ENCODE measurements at places on chromosomes 7 and 10.

DNA sequence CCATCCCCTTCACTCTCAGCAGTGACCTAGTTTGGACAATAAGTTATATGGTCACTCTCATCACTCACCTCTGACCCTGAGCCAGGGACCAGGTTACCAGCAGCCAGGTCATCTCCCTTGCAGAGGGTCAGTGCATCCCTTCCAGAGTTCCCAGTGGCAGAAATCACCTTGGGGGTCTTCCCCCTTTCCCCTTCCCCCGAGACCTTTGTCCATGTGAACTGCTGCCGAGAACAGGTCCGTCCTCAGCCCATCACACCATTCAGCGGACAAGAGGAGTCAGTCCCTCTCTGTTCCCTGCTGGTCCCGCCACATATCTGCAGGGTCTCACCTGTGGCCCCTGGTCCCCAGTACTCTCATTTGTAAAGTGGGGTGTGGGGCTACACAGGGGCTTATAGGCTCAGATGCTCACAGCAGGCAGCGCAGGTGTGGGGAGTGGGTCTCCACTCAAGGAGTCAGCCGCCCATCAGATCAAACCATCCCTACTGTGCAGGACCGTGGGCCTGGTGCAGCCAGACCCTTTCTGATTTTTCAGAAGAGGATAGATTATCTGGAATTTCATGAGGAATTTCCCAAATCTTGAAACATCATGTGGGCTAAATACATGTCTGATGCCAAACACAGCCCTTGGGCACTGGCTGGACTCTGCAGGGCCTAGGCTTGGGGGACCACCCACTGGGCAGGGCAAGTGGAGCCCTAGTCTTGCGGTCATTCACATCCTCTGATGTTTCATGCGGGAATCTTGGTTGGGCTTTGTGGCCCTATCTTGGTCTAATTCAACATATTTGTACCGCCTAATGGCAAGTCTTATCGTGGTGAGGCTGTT lies 6.5 kb downstream of the DEPP1 start:
- no peak for DNase-seq

DNA sequence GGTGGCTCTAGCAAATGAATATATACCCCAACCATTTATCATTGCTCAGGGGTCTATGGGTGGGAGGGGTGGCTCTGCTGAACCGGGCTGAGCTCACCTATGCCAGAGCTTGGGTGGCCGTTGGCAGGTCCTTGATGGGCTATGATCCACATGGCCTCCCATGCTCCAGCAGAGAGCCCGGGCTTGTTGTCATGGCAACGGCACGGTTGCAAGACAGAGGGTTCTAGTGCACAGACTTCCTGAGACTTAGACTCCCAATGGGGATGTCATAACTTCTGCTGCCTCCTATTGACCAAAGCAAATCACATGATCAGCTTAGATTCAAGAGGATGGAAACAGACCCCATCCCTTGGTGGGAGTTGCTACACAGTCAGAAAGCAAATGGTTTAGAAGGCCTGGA lies 36.4 kb upstream of the CARD11 start:
- DNase-seq: no peak

DNA sequence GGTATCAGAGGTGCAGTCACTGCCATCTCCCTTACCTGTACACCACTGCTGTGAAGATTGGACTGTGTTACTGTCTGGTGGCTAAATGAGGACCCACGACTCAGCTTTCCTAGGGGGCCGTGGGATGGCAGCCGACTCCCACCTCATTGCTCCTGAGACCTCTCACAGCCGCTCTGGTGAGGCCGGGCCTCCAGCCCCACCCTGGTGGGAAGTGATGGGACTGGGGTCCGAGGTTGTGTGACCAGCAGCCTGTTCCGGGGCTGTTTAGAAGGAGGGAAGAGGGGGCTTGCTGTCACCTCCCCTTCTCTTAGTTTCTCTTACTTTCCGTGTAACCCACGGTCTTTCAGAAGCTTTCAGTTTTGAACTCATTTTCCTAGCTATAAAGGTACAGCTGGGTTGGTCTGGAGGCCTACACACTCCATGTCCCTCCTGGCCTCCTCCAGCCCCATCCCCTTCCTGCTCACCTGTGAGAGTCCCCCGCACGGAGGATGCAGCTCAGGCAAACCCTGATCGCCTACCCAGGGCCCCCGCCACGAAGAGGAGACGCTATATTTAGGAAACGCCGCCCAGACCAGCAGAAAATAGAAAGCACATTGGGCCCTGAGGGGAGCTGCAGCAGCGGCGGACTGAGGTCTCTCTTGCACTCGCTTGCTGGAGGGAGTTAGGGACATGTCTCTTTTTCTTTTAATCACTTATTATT lies 4.6 kb downstream of the EMX2 start:
- no peak for DNase-seq

GRCh38 chr10:71589617-71590551 lies 129.7 kb downstream of the C10orf105 start:
- no peak for DNase-seq

DNA sequence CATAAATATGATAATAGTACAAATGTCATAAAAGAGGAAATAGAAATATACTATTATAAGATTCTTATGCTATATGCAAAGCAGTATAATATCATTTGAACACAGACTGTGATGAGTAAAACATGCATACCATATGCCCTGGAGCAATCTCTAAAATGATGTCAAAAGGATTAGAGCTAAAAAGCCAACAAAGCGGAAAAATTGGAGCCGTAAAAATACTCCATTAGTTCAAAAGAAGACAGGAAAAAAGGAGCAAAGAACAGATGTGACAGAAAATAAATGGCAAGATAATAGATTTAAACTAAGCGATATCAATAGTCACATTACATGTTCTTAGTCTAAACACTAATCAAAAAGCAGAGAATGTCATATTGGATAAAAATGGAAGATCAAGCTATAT lies 191.0 kb upstream of the PLPP4 start:
- DNase-seq: no peak

DNA sequence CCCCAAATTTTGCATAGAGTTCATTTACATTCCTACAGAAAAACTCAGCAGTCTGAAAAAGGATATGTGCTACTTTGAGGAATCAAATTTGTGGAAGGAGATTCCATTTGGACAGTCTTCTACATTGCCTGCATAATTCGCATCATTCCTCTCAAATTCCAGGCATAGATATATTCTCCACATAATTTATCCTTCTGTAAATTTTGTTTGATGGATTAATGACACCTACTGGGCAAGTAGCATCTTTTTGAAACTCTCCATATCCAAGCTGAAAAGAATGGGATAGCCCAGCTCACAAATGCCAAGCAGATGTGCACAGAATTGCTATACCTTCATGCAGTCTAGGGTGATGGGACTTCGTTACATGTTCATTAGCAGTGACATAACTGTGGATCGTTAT lies 515.3 kb downstream of the AUTS2 start:
- DNase-seq: no peak

DNA sequence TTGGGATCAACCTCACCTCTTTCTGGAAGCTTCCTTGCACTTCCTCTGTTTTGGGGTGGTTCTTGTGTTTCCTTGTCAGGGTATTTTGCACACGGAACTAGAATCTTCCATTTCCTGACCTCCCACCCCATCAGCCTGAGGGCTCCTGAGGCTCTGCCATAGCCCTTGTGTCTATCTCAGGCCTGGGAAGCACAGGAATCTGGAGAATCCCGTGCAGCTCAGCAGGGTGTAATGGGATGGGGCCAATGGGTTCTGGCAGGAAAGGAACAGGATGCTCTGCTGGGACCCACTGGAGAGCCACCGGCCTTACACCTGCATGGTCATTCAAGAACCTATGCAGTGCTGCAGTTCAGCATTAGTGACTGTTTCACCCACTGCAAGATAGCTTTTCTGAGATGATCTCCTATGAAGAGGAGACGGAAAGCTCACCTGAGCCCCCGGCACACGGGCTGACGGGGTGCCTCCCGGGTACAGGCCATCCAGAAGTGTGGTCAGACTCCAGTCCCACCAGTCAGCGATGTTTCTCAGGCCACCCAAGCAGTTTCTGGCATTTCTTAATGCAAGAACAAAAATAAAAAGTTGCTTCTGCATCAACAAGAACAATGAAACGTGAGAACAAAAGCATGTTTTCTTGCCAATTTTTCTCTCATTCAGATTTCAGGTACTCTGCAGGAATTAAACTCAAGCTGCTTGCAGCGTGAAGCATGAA lies 133.2 kb downstream of the PKD1L1 start:
- DNase-seq: no peak

- no peak for DNase-seq
These were observed at the start of gene NEURL1 for GRCh38 chr10:103493362-103493915. Gene NEURL1 (plus strand): TSS chr10:103493705. CDS start chr10:103494388, 683 bp downstream.

- no peak for DNase-seq
These were observed 52.2 kb downstream of the CALML3 start for GRCh38 chr10:5576780-5577624.

DNA sequence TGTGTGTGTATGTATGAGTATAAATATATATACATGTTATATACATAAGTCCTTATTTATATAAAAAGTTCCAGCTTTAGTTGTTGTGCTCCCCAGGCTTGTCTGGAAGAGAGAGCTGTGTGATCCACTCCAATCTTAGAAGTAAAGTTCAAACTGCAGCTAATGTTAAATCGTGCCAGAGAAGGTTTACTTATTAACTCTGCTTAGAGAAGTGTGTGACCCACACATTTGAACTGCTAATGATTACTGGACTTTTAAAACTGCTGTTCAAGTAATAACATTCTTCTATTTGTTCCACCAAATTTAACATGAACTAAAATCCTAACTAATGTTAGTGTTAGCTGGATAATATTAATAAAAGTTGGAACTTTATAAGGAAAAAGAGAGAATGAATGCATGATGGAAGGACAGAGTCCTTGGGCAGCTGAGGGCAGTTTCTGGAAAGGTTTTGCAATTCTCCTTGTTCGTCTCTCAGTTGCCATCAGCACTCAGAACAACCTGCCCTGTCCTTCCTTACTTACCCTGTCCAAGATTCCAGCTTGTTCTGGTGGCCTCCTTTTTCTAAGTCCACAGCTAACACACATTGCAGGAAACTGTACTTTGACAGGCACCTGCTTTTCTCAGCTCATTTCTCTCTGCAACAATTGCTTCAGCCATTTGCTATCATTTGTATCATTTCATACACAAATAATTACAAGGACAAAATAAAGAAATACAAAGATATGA lies 162.6 kb downstream of the FAM107B start:
- no peak for DNase-seq

GRCh38 chr7:7533831-7534430 lies 1.7 kb downstream of the COL28A1 start:
- DNase-seq: no peak

GRCh38 chr7:1647961-1648672 lies 22.0 kb upstream of the ELFN1 start:
- no peak for DNase-seq

DNA sequence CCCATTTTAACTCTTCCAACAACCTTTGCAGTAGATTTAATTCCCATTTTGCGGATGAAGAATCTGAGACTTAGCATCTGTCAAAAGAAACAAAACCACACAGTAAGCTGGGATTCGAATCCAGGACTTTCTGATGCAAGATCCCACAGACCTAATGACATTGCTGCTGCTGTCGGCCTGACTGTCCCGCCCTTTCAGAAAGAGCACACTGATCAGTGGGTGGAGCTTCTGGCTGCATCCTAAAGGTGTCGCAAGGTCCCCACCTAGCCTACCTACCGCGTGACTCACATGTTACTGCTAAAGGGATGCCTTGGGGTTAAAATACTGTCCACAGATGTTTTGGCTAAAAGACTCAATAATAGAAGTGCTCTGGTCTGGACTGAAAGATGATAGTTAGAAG lies 134.7 kb downstream of the EMX2 start:
- DNase-seq: no peak

DNA sequence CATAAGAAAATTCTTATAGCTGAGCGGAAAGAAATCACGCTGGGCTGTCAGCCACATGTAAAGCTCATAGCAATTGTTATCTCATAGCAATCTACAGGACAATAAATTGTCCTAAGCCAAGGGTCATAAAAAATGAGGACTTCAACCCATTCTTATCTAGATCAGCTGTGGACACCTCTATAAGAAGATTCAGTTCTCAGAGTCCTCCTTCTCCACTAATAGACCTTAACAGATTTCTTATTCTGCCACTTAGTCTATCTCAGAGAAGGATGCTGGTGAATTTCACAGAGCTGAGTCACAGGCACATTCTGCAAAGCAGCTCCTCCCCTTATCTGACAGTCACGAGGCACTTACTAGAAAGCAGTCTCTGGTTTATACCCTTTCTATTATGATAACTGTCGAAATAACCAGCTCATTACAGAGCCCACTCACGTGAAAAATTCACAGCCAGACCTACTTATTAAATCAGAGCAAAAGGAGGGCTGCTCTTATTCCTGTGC lies 185.3 kb upstream of the PCLO start:
- DNase-seq: no peak

DNA sequence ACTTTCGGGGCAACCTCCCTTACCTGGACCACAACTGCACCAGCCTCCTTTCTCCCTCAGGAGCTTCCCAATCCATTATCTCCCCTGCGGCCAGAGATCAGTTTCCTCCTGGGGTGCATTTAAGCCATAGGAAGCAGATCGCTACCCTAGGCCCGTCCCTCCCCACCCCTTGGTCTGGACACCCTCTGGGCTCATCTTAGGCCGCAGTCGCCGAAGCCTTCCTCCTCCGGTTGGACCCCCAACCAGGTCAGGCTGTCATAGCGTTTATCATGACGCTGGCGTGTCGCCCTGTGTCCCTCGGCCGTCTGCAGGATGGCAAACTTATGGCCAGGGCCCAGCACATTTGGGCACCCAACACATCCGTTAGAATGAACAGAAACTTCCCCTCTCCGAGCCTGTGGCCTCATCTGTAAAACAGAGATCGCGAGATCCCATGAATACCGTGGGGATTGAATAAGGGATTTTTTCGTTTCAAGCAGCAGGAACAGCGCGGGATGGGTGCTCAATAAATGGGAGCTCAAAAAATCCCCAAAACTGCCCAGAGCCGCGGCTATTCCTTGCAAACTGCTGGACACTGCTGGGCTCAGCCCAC lies 669 bp upstream of the AP5Z1 start:
- DNase-seq: no peak

- DNase-seq: no peak
These were observed 13.3 kb downstream of the DIP2C start for GRCh38 chr10:676178-676577.

GRCh38 chr10:98361131-98362025 lies 53.6 kb downstream of the PYROXD2 start:
- no peak for DNase-seq

DNA sequence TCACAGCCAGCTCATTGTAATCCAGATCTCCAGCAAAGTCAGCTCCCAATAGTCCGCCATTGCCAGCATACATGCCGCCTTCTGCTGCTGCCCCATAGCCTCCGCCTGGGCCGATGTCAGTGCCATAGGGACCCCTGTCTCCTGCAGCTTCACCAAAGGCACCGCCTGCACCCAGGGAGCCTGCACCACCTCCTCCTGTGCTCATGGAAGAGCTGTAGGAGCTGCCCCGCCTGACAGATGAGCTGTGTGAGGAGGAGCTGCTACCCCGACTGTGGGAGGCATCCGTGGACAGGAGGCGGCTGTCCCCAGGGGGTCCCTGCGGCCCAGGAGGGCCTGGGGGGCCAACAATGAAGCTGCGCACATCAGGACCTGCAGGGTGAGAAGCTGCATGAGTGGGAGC lies 51.7 kb downstream of the COL17A1 start:
- no peak for DNase-seq

- DNase-seq: no peak
These were observed 946.3 kb downstream of the CNTNAP2 start for GRCh38 chr7:147062897-147063296.

- DNase-seq: peak; percentile 26
These were observed 70.0 kb downstream of the CAMK1D start for GRCh38 chr10:12419262-12419847.

Data from T-helper 9 cell (primary cell).